ENCODE measurements at places on chromosomes 3 and 15.

DNA sequence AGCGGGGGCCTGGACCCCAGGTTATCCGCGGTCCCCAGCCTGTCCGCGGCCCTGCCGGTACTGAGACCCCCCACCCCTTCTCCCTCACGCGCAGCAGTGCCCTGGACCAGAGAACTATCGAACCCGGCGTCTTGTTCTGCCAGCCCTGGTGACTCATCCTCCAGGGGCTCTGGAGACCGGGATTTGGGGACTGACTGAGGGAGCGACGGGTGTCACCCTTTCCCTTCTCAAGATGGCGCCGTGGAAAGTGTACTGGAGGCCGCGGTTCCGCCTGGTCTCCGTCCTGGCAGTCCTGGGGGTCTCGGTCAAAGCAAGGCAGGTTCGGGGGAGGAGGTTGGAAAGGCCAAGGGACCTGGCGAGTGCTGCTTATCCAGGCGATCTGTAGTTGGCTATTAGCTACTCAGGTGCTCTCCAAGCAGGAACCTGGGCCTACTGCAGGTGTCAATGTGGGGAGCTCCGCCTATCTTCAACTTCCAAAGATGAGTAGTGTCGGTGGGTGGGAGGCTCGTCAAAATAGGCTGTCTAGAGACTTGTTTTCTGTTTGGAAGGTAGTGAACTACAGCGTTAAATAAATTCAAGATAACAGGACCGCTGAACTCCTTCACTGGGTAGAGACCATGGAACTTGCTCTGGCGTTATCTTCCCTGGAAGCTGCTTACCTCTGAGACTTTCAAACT is 790 bp downstream of the RAB5A start:
- DNase-seq: peak; percentile 35

DNA sequence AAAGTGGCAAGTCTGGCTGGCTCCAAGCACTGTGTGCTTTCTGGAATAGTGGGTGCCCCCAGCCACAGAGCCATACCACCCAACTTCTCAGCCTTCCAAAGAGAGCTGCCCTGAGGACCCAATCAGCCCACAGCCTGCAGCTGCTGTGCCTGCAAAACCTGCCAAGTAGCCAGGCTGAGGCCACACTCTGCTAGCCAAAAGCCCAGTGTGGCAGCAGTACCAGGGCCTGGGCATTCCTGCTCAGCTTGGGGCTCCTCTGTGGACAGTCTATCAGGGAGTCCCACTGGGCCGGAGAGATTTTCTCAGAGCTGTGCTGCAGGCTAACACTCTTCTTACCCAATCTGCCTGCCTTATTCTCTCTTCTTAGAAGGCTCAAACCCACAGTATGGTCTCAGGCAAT is 136.5 kb downstream of the TPRA1 start:
- DNase-seq: no peak

DNA sequence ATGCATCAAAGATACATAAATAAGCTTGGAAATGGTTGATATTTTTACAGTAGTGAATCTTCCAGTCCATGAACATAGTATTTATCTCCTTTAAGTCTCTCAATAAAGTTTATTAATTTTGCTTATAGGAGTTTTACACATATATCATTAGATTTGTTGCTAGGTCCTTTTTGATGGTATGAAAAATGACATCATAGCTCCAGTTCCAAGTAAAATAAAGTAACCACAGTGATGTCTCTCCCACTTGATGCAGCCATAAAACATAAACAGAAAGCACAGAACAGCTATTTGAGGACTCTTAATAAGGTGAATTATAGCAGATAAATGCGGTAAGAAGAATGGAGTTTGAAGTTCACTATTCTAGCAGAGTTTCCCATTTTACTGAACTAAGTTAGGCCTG is 20.8 kb downstream of the DMXL2 start:
- no peak for DNase-seq

DNA sequence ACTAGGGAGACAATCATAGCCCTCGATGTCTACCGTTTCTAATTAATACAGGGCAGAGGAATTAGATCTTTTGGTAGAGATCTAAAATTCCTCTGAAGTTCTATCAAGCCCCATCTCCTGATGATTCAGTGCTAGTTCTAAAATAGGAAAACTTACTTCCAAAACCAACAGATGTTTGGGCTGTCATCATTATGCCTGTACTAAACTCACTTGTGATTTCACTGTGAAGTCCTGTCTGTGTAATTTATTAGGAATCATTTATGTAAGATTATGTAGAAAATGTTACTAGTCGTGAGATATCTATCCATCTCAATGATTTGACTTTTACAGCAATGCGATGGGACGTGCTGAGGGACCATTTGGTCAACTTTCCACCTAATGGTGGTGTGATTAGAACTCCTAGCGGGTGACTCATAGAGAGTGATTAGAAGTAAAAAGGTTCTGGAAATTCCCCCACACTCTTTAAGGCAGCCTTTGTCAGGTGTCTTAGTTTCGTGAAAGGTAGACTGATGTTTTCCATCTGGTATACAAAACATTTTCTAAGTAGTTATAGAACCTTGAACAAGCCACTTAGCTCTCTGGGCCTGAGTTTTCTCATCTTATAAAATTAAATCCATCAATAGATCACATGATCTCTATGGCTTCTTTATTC is 34.2 kb downstream of the LIPC start:
- DNase-seq: no peak

- DNase-seq: peak; percentile 76
Measured at GRCh38 chr3:149971403-149972075, 844 bp upstream of the PFN2 start.

GRCh38 chr3:33883951-33884561 is 85.6 kb downstream of the PDCD6IP start:
- DNase-seq: peak; percentile 28

GRCh38 chr3:156522673-156523072 is 32.2 kb downstream of the SSR3 start:
- no peak for DNase-seq

DNA sequence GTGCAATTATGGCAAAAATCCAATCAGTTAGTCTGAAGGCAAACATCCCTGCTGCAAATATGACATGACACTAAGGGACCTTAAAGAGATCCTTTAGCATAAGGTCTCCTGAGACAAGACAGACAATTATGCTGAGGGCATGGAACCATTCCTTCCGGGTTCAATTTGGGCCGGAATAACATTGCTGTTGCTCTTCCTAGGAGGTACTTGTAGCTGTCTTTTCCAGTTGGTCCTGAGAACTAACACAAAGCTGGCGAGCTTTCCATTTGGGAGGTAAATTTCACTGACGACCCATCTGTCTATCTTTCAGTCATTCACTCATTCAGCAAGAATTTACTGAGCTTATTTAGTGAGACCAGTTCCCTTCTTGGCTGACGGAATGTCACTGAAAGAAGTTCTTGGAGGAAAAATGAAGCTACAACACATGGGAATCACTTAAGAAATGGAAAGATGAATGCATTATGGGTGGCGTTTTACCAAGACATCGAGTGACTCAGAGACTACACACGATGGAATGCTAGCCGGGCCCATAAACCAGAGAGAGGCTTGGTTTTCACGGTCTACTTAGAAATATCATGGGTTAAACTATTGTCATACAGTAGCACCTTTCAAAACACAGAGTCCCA is 215.5 kb downstream of the PDZRN3 start:
- DNase-seq: no peak

- DNase-seq: no peak
Measured at GRCh38 chr15:58201516-58201915, 63.3 kb downstream of the AQP9 start.

- DNase-seq: no peak
Measured at GRCh38 chr3:176651622-176652021, 545.7 kb downstream of the TBL1XR1 start.

All from renal cortex interstitium (tissue), 15 donors.